ENCODE measurements at places on chromosomes 16 and 17.

GRCh38 chr16:68235887-68236136 is at the start of gene ESRP2:
ESRP2 (minus strand) TSS chr16:68236127; CDS start chr16:68236045, 82 bp downstream.
- DNase-seq, result no peak

GRCh38 chr16:87369796-87370719 is 13.5 kb downstream of the FBXO31 start:
- no peak for DNase-seq

- no peak for DNase-seq
Measured at GRCh38 chr17:43126911-43127290, 1.7 kb upstream of the BRCA1 start.

- DNase-seq, result peak; percentile 97
Measured at GRCh38 chr17:44326861-44327444, 2.3 kb upstream of the SLC25A39 start.

DNA sequence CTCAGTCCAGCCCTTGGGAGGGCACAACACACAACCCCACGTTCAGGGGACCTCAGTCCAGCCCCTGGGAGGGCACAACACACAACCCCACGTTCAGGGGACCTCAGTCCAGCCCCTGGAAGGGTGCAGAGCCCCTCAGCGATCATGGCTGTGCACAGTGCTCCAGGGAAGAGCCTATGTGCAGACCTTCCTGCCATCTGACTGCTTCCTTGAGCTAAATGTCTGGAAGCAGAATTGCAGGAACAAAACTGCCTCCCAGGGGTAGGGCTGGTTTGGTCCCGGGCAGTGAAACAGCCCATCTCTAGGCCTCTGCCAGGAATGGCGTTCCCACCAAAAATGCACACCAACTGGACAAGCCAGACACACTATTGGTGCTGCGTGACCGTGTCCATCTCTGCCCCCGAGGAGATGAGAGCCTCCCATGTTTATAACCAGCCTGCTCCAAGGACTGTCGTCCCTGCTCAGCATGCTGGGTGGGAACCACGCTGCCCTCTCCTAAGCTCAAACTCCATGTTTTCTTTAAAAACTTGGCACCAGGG is 44.0 kb downstream of the ZNF276 start:
- DNase-seq, result no peak

- DNase-seq, result no peak
Measured at GRCh38 chr16:50037662-50038220, 12.7 kb downstream of the CNEP1R1 start.

DNA sequence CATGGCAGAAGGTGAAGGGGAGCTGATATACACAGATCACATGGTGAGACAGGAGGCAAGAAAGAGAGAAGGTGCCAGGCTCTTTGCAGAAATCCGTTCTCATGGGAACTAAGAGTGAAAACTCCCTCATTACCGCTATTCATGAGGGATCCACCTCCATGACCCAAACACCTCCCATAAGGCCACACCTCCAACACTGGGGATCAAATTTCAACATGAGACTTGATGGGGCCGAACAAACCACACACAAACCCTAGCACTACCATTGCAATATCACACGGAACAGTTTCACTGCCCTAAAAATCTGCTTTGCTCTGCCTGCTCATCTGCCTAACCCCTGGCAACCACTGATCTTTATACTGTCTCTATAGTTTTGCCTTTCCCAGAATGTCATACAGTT is 34.8 kb downstream of the C17orf67 start:
- DNase-seq, result no peak

DNA sequence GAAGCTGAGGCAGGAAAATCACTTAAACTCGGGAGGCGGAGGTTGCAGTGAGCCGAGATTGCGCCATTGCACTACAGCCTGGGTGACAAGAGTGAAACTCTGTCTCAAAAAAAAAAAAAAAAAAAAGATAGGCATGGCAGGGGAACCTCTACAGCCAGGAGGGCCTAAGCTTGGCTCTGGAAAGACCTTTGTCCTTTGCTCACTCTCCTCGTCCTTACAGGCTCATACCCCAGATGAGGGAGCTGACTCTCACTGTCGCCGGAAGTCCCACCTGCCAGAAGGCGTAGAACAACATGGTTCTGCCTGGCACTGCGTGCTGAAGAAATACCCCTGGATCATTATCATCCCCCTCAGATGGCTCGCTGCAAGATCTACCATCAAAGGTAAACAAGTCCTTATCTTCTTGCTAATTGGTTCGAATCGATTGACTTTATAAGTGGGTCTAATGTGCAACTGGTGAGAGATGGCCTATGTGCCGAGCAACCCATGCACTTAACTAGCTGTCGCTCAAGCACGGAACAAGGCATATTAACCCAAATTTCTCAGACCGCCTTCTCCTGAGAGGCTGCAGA is 29.7 kb downstream of the RTN4RL1 start:
- DNase-seq, result no peak

DNA sequence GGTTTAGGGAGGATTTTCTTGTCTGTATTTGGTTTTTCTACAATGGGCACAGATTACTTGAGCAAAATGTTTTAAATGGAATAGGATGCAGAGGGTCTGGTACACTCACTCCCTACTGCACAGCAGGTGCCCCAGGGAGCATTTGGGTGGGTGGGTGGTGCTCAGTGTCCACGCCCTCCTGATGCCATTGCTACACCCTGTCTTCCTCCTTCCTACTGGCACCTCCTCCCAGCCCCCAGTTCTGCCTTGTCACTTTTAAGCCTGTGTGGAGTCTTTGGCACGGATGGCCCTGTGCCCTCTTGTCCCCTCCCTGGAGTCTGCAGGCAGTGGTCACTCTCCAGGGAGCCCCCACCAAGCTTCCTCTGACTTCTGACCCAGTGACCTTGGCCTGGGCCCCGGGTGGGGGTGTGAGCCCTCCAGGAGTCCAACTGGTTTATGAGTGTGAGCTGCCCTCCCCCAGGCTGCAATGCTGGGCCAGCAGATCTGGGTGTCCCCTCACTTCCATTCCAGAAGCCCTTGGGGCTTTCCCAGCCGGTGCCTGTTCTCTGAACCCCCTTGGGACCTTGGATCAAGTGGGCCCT is 15.5 kb downstream of the LLGL2 start:
- DNase-seq, result no peak

GRCh38 chr16:30659507-30660423 is 1.5 kb downstream of the FBRS start:
- DNase-seq, result no peak

DNA sequence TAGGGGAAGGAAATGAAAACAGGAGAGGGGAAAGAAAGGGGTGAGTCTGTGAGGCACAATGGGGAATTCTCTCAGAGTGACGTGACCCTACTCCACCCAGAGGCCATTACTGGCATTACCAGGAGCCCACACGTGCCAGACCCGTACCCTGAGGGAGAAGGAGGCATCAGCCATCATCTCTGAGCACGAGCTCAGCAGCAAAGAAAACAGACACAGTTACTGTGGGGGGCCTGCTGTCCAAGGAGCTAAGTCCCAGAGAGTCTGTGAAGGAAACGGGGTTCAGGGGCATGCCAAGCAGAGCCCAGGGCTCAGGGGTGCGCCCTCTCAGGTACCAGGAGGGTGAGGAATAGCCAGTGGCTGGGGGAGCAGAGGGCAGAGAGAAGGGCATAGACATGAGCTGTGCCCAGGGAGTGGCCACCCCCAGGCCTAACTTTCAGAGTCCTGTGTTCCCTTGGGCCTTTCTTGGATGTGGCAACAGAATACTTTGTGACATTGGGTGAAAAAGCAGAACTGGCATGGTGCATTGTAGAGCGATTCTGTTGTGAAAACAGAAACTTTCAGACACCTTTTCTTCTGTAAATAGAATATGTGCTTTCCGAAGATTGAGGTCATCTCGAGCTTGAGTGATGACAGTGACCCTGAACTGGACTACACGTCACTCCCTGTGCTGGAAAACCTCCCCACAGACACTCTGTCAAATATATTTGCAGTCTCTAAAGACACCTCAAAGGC is 11.3 kb downstream of the TAF1C start:
- no peak for DNase-seq

DNA sequence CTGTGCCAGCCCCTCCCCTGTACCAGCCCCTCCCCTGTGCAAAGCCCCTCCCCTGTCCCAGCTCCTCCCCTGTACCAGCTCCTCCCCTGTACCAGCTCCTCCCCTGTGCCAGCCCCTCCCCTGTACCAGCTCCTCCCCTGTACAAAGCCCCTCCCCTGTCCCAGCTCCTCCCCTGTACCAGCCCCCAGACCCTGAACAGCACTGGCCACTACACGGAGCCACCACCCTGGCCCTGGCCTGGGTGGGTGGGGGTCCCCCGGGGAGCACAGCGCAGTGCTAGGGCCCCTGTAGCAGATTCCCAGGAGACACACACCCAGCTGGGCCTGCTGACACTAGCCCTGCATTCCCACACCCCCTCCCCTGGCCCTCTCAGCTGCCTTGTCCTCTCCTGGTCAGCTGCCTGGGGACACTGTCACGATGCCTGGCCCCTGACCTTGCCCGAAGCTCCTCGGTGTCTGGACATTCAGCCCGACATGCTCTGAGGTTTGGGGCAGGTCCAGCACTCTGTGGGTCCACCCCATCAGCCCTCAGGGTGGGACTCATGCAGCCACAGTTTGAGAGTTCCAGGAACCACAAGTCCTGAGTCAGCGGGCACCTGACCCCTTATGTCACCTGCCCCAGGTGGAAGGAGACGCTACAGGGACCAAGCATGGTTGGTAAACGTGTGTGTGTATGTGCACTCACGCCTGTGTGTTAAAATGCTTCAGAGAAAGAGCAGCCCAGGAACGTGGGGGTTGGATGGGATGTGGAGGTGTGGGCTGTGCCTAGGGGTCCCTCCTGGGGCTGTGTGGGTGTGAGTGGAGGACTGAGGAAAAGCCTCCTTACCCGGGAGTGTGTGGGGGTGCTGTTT is 114.2 kb downstream of the METRNL start:
- DNase-seq, result peak; percentile 42

GRCh38 chr17:65074778-65075250 is 18.3 kb upstream of the GNA13 start:
- peak; percentile 67 for DNase-seq

DNA sequence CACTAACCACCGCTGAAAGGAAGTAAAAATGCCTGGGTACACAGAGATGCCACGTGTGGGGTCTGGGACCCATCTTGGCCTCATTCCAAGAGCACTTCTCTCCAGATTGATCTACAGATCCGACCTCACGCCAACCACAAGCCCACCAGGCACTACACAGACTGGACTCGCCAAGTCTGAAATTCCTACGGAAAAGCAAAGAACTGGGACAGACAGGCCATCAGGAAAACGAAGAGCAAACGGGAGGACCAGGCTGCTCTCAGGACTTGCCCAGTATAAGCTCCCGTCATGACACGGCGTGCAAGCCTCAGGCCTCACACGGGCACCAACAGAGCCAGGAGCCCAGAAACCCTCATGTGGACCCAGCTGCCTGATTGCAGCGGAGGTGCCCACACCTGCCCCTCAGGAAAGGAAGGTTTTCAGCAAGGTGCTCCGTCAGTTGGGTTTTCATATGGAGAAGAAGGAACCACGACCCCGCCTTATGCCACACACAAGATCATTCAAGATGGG is 20.1 kb upstream of the C16orf95 start:
- DNase-seq, result no peak

DNA sequence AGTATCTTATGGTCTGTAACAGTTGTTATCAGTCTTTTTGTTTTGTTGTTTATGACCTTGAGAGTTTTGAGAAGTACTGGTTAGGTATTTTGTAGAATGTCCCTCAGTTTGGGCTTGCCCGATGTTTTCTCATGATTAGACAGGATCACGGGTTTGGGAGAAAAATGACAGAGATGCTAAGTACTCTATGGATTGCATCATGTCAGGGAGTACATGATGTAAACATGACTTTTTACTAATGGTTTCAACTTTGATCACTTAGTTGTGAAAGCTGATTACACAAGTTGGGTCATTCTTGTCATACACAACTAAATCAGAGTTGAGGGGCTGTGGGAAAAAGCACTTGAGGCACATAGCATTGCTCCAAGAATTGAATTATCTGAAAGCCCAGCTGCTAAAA is 94.7 kb upstream of the SIAH1 start:
- no peak for DNase-seq

GRCh38 chr16:67248073-67248400 is 742 bp upstream of the SLC9A5 start:
- no peak for DNase-seq

DNA sequence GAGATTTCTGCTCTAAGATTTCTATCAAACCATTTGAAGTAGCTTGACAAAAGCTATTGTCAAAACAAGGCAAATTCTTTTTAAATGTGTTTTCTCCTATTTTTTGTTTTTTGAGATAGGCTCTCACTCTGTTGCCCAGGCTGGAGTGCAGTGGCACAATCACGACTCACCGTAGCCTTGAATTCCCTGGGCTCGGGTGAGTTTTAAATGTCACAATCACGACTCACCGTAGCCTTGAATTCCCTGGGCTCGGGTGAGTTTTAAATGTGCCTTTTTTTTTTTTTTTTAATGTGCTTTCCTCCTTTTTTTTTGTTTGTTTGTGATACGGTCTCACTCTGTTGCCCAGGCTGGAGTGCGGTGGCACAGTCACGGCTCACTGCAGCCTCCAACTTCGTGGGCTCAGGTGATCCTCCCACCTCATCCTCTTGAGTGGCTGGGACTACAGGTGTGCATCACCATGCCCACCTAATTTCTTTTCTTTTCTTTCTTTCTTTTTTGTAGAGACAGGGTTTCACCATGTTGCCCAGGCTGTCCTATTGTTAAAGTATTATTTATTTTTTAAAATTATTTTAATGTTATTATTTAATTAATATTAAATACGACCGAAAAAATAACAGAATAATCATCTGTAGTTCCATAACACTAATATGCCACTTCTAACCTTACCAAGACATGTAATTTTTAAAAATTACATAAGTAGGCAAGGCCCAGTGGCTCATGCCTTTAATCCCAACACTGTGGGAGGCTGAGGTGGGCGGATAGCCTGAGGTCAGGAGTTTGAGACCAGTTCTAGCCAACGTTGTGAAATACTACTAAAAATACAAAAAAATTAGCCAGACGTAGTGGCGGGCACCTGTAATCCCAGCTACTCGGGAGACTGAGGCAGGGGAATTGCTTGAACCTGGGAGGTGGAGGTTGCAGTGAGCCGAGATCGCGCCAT is 69.7 kb upstream of the FA2H start:
- no peak for DNase-seq

- peak; percentile 93 for DNase-seq
Measured at GRCh38 chr17:77312786-77313599, 172.2 kb downstream of the SEC14L1 start.

GRCh38 chr17:42608305-42609181 is 631 bp downstream of the RETREG3 start:
- no peak for DNase-seq

DNA sequence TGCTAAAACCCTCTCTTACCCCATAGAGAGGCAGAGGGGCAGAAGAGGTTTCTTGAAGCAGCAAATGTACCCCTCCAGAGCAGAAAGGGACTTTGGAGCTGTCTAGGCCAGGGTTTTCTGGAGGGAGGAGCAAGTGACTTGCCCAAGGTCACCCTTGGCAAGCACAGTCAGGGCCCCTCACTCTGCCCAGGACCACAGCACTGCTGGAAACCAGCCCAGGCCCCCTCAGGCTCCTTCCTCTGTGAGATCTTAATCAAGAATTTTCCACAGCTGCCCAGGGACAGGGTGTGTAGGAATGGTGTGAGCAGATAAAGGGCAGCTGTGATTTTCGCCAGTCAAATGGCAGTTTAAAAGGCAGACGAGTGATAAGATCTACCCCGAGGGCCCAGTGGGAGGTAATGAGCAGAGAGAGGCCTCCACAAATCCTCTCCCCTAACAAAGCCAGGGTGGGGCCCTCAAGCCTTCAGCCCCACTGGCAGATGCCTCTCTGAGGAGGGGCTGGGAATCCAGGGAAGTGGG is 3.9 kb upstream of the SLC12A3 start:
- DNase-seq, result peak; percentile 41

- DNase-seq, result no peak
Measured at GRCh38 chr17:82502207-82502606, 17.3 kb upstream of the FOXK2 start.

- DNase-seq, result no peak
Measured at GRCh38 chr17:27564463-27564862, 66.5 kb upstream of the LGALS9 start.

GRCh38 chr16:72085002-72085401 is 8.4 kb downstream of the TXNL4B start:
- no peak for DNase-seq
